ENCODE measurements at places on chromosomes 6 and 20.

GRCh38 chr6:56899311-56899710 is 55.6 kb upstream of the BEND6 start:
- DNase-seq: peak; percentile 77

DNA sequence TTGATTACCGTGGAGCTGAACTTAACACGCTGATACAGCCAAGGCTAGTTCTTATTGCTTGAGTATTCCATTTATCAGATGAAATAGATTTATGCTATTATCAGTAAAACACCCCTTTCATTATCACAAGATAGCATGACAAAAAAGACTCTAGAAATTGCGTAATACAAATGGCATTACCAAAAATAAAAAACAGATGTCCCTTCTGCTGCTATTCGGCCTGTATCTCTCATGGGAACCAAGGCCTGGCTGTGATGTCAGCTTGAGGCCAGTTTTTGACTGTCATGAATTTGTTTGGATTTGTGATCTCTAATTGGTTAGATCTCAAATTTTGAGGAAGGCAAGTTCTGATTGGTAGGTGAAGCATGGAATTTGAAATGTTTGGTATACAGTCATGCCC is 25.2 kb downstream of the MEI4 start:
- DNase-seq: no peak

- DNase-seq: peak; percentile 56
Measured at GRCh38 chr6:47741807-47742206, 40.0 kb upstream of the OPN5 start.

DNA sequence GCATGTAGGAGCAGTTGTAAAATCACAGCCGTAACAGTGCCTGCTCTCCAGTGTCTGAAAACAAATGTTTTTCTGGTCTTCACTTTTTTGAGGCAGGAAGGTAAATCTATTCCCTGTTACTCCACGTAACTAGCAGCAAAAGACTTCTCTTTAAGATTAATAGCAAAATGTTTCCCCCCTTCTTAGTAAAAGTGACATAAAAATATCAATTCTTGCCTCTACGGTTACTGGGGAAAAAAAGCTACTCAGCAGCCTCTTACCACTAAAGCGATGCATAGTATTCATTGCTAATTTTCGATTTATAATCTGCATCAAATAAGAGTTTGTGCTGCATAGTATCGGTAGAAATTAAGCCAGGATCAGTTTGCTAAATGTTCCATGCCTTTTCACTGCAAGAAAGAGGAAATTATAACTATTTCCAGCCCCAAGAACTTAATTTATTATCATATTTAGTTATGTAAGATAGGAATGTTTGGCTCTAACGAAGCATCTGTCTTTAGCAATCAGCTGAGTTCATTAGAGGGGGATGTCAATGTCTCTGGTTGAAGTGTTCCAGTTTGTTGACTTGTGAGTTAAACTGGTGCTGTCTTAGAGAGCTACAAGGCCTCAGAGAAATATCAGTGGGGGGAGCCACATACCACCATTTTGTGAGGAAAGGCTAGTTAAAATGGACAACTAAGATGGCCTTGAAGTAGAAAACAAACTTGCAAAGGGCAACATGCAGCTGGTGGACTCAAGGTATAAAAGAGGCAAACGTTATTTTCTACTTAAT is 617 bp upstream of the TSPYL1 start:
- DNase-seq: peak; percentile 39

DNA sequence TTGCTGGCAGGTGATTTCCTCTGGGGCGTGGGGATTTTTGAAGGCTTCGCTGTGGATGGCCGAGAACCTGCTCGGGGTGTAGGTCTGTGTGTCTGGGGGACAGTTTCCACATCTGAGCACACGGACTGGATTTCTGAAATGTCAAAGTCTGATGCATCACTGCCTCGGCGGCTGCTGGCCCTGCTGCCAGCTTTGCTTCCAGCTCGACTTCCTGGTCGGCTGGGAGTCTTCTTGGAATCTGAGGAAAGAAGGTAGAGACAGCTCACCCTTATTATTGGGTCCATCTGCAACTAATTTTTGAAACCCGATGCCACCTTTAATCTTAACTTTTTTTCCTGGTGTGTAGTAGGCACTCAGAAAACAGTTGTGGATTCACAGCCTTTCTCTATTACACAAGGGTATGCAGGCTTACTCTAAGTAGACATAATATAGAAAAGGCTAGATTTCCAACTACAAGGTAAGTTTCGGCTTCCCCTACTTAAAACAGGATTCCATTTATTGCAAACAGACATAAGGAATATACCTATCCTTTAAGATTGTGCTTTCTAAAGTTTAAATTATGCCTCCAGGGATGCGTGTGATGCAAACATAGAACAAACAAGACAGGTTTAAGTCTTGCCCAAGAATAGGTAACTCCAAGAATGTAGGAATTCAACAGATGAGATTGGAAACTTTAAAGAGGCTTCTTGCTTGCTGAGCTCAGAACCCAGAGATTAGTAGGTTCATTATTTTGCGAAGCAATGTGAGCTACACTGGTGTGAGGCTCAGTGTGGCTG is 183.5 kb downstream of the DST start:
- no peak for DNase-seq

DNA sequence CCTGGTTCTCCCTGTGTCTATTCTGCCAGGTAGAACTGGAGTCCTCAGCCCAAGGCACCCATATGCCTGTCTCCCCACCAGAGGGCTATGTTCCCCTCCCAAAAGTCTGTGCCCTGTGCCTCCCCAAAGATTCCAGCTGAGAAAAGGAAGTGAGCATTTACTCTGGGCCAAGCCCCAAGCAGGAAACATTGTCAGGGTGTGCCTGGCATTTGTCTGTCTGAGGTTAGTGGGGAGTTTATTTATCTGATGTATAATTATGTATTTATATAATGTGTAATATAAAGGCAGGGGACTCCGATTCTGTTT is 5.6 kb downstream of the GDF5 start:
- no peak for DNase-seq

DNA sequence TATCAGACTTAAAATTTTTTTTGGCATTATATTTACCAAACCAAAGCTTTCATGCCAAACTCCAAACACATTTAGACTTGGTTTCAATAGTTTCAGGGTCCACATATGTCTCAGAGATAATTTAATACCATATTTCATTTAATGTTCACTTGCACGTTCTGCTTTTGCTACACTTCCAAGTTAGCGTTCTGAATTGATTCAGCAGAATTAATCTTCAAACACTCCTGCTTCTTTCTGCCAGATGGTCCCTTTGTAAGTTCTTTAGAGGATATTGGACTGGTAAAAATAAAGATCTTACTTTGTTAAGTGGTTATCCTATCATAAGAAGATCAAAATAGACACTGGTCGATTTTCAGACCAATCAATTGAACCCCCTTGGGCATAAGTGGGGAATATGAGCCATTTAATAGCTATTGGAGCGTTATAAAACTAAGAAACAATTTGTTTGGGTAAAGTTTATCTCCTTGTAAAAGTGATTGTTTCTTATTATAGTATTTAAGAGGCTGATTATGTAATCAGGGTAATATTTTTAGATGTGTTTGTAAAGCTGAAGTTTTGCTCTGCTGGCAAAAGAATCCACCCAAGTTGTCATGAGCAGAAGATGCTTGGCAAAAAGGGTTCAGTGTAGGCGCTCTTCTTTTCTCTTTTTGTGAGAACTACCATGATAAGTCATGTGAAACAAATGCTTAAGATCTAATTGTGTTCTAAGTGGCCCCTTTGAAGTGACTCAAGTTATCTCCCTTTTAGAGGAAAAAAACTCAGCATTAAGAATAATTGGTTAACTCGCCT is 92.2 kb downstream of the MCHR2 start:
- DNase-seq: no peak

DNA sequence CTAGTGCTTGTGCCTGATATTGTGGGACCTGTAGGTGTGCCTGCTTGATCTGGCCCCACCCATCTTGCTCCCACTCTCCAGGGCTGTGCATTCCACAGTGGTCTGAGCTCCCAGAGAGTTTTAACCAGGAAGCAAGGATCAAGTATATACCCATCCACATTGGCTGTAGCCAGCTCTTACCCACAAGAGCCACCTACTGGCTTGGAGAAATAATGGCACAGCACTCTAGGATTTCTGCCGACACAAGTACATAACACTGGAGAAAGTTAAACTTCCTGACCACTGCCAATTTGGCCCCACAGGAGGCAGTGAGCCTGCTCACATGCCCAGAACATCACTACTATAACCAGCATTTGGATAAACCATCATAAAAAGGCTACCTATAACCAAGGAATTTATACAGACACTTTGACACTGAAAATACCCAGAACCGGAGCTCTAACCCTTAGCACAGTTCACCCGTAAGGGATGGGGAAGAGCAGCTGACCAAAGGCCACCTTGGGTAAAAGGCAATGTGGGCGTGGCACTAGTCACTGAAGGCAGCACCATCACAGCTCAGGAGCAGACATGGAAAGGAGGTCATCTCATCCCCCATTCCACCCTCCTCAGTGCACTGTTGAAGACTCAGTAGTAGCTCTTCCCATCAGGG is 440.4 kb downstream of the BTBD3 start:
- peak; percentile 28 for DNase-seq

Measured in fibroblast of the aortic adventitia (primary cell).